K562 (cell line): ENCODE measurements at places on chromosomes 5 and 9. TPM values are rescaled to one million over a fixed set of nuclear protein-coding genes. Genes with fewer than 3 reads are reported as not detected.

IFNA7 gene
- total RNA-seq = not detected in 2 replicates

GPRIN1 gene
- total RNA-seq = 10.7 and 11.6 TPM in 2 replicates

- DNase-seq = no peak
Observed at GRCh38 chr5:68265822-68266395, 50.4 kb downstream of the PIK3R1 start.

- DNase-seq = no peak
Observed at GRCh38 chr5:10513501-10514442, 50.1 kb upstream of the ANKRD33B start.

GRCh38 chr5:143776951-143777350 lies 35.0 kb upstream of the HMHB1 start:
- DNase-seq = no peak

SLC34A3 gene
- total RNA-seq = not detected in 2 replicates

- no peak for DNase-seq
Observed at GRCh38 chr9:129359162-129359811, 181.2 kb upstream of the IER5L start.

DNA sequence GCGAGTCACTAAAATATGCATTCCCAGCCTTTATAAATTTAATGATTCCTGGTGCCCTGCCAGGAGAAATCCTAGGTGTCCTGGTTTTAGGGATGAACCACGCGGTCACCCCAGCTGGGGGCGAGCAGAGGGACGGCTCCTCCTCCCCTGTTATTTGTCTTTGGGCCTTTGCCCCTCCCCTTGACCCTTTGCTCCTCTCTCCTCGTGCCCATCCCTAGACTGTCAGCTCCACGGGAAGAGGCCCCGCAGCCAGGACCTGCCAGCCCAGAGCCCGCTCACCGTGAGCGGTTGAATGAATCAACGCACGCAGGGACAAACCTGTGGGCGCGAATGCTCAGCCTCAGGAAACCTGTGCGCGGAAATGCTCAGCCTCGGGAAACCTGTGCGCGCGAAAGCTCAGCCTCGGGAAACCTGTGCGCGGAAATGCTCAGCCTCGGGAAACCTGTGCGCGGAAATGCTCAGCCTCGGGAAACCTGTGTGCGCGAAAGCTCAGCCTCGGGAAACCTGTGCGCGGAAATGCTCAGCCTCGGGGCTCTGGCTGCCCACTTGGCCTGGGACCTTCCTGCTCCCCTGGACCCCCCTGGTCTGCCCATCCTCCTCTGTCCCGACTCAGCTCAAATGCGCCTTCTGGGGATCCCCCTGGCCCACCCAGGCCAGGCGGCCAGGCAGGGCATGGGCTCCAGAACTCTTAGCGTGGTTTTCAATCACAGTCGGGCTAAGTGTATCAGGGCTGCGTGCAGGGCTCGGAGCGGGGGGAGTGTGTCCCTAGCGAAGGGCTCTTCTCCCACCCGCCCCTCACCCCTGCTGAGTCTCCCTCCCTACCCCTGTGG lies 140.5 kb upstream of the COL5A1 start:
- DNase-seq = no peak

DNA sequence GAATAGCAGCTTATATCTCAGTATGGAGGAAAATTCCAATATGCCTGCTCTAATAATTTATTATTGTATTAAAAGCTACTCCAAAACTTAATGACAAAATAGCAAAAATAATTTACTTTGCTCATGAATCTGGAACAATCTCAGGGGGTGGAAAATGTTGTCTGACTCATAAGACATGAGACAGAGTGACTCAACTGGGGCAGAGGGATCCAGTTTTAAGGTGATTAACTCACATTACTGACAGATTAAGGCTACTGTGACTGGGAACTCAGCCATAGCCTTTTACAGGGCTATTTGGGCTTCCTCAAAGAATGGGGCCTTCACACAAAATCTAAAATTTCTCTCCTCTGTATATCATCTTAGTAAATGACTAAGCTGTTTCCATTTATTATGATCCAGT lies 1172.9 kb downstream of the CDH12 start:
- no peak for DNase-seq

TMEM232 gene
- 0.40 and 0.54 TPM in 2 replicates for total RNA-seq

STPG3 gene
- not detected in 2 replicates for total RNA-seq

FSTL4 gene
- not detected in 2 replicates for total RNA-seq

DNA sequence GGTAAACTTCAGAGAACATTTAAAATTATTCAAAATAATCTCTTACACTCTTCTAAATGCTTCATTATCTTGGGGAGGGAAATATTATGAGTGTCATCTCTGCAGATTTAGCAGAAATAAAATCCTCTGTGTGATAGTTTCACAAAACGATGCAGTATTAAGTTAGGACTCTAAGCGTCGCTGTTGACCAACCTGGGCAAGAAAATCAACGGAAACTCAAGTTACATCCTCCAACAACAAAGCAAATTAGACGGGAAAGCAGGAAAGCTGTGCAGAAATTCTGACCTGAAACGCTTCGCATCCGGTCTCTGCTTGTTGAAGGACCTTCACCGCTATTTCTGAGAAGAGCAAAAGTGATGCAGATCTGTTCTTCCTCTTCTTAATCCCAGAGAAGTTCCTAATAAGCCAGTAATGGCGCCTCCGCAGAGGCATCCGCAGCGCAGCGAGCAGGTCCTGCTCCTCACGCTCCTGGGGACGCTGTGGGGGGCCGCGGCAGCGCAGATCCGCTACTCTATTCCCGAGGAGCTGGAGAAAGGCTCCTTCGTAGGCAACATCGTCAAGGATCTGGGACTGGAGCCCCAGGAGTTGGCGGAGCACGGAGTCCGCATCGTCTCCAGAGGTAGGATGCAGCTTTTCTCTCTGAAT lies at the start of gene PCDHGA6:
Gene PCDHGA6, plus strand, starts transcription at position 219 of the 645 bp plus-strand sequence. Its CDS starts 193 bp downstream, at position 412.
- DNase-seq = no peak

MARVELD2 gene
- total RNA-seq = 0.09 and 0.13 TPM in 2 replicates

- no peak for DNase-seq
Observed at GRCh38 chr5:175753536-175754402, 95.9 kb downstream of the HRH2 start.

SLC36A3 gene
- total RNA-seq = not detected in 2 replicates

OBP2A gene
- total RNA-seq = not detected in 2 replicates

STKLD1 gene
- 0.20 and 0.33 TPM in 2 replicates for total RNA-seq

GRCh38 chr5:130064484-130064883 lies 160.2 kb downstream of the CHSY3 start:
- DNase-seq = no peak

GRCh38 chr9:8019636-8020035 lies 220.1 kb upstream of the DMAC1 start:
- no peak for DNase-seq

DNA sequence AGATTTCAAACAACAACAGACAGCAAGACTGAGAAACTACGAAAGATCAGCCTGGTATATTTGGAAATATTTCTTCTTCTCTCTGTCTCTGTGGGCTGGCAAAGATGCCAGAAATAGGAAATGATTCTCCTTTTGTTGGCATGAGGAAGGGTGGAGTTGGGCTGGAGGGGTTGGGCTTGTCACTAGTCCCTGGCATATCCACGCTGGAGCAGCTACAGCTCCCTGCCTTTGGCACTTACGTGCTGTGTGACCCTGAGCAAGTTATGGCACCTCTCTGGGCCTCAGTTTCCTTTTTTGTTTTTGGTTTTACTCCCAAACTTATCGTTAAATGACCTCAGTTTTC lies 354 bp upstream of the KCNMB1 start:
- DNase-seq = no peak

DNA sequence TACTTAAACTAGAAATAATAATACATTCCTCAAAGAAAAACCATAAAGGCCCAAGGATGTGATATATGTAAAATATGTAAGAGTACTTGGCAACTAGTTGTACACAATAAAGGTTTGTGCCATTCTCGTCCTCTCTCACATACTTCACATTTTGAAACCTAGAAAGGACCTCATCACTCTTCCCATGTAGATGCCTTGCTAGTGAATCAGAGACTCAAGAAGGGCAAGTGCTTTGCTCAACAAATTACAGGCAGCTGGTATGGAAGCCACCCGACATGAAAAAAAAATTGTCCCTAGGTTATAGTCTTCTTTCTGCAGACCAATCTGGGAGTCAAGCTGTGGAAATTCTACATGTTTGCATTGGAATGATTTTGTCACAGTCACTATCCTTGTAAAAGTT lies 31.7 kb downstream of the ADRB2 start:
- no peak for DNase-seq

- no peak for DNase-seq
Observed at GRCh38 chr9:97560851-97561250, 59.4 kb downstream of the TMOD1 start.

DNA sequence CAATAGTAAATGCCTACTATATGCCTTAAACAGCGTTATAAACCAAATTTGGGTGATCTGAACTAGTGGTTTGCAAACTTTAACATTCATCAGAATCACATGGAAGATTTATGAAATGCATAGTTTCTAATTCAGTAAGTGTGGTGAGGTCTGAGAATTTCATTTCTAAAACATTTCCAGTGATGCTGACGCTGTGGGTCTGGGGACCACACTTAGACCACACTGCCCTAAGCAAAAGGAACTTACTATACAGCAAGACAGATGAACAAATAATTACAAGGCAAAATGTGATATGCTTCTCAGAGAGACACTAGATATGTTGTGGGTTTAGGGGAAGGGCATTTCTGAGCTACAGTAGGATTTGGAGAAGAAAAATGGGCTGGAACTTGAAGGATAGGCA lies 72.6 kb downstream of the OXCT1 start:
- no peak for DNase-seq

ACOT12 gene
- not detected in 2 replicates for total RNA-seq

DNA sequence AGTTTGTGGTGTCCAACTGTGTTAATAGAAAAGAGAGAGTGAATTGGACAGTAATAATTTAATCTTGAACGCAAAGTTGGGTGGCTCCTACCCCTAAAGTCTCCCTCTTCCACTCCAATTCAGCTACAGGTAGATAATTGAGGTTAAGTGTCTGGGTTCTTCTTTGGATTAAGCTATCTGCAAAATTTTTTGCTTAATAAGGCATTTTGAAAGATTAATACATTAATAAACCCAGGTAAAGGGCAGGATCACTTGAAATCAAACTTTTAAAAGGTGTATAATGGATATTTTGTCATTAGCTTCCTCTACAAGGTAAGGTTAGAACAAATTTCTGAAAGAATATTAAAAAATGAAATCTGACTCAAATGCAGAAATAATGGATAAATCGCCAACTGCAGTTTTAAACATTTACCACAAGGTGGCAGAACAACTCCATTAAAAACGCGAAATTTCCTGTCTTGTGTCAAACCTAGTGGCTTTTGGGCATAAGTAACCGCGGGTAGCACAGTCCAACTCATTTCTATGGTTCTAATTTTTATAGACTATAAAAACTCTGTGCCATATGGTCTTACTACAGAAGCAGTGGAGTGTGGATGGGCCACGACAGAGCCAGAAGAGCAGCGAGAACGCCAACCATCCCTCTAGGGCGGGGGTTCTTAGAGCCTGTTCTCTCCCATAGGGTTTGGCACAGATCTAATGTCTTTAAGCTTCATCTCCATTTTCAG lies 276.5 kb downstream of the ARHGEF28 start:
- DNase-seq = peak; percentile 55

DNA sequence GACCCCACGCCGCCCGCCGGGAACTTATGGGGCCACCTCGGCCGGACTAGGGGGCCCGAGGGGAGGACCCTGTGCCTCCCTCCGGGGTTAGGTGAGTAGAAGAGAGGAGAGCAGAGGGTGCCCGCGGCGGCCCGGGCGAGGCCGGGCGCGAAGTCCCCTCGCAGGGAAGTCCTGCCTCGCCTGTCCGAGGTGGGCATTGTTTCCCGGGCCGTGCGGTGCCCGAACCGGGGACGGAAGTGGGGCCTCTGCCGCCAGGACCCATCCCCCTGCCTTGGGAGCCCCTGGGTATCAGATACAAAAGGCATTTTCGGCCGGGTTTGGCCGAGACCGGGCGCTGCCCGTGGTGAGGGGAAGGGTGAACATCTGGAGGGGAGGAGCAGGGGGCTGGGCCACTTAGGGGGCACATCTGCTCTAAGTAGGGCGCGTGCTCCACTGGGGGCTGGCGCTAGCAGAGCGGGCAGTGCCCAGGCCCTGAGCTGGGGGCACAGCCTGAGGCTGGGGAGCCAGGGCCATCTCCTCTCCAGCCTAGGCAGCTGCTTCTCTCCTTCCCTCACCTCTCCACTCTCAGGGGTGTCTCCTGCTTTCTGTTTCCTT lies 48.2 kb downstream of the DAB2IP start:
- no peak for DNase-seq

DNA sequence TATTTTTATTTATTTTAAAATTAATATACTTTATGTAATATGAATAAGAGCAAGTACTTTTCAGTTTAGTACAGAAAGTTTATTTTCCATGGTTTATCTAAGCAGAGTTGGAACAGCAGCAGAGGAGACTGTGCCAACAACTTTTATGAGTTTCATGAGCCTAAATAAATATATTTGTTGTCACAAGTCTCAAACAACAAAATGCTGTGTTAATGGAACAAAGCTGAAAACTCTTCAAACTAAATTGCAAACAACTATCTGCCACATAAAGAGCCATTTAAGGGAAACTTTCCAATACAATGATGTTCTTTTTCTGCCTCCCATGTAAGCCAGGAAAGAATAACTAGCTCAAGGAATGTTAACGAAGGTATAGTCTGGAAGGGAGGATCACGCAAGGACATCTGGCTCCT lies 96.1 kb downstream of the FBN2 start:
- no peak for DNase-seq

- DNase-seq = no peak
Observed at GRCh38 chr5:97141539-97141938, 872 bp downstream of the LIX1 start.

CDX1 gene
- 0.16 TPM in 1 of 2 replicates, not detected in the other for total RNA-seq

DNA sequence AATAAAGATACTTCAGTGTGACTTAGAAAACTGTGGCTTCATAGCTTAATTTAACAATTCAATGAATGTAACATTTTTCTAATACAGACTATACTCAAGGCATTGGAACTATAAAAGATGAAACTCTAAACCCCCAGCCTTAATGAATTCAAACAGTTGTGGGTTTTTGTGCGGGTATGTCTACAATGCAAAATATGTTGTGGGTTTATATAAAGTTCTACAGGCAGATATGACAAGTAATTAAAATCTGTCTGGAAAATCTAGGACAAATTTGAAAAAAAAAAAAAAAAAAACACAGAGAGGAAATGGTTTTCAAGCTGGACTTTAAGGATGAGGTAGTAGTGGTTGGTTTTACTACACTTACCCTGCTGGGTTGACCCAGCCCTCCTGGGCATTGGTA lies 467.5 kb upstream of the TLE4 start:
- no peak for DNase-seq

DNA sequence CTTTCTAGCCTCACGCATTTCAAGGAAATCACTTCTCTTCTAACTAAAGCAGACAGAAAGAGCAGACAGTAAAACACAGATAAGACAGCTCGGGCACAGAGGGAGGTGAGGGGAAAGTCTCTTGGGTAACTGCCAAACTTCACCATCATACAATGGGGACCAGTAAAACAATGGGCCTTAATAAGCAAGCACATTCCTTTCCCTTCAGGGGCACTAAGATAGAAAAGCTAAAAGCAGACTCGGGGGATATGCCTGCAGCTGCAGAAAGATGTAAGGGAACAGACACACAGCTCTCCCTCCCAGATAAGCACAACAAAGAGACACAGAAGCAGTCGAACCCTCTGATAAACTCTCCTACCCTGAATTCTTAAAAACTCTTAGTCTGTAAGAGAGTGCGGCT lies 15.6 kb upstream of the CKS2 start:
- peak; percentile 55 for DNase-seq

GRCh38 chr9:96173640-96174039 lies 128.3 kb downstream of the HSD17B3 start:
- no peak for DNase-seq

- DNase-seq = no peak
Observed at GRCh38 chr9:81266086-81266485, 423.3 kb downstream of the TLE1 start.

SPATA24 gene
- total RNA-seq = 6.0 and 8.0 TPM in 2 replicates

FOXI1 gene
- total RNA-seq = not detected in 2 replicates

BRD9 gene
- total RNA-seq = 62.3 and 68.7 TPM in 2 replicates

SPINK4 gene
- 0.80 TPM in 1 of 2 replicates, not detected in the other for total RNA-seq

SV2C gene
- not detected in 2 replicates for total RNA-seq
